Activated gamma-delta T cell (primary cell): ENCODE measurements at places on chromosomes 3 and 15.

- no peak for DNase-seq
Measured at GRCh38 chr3:146517684-146518435, 26.5 kb downstream of the PLSCR1 start.

DNA sequence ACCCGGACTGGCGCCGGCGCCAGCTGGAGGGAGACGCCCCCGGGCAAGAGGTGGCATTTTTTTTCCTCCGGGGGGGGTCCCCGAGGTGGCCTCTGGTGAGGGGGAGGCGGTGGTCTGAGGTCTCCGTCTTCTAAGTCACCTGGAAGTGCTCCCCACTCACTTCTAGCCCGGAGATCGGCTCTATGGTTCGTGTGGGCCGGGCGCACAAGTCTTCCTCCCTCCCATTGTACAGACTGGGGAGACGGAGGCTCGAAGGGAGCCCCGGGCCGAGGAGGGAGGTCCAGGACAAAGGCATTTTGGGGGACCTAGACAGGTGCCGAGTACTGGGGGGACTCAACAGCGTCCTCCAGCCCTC lies 4.4 kb downstream of the GATA2 start:
- DNase-seq: no peak

DNA sequence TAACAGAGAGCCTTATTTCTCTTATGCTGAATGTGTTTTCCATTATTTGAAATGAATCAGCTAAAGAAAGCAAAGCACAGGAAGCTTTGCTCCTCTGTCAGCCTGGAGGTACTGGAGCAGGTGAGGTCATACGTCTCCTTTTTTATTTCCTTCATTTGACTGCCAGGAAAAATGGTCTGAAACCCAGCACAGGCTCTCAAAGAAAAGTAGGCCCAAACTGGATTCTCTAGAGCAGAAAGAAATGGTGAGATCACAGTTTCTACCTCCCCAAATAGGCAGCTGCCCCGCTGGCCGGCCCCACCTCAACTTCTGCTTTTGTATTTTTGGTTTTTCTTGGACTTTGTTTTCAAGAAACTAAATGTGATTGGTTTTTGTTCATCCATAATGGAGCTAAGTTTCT lies 95.1 kb downstream of the RPL39L start:
- no peak for DNase-seq

DNA sequence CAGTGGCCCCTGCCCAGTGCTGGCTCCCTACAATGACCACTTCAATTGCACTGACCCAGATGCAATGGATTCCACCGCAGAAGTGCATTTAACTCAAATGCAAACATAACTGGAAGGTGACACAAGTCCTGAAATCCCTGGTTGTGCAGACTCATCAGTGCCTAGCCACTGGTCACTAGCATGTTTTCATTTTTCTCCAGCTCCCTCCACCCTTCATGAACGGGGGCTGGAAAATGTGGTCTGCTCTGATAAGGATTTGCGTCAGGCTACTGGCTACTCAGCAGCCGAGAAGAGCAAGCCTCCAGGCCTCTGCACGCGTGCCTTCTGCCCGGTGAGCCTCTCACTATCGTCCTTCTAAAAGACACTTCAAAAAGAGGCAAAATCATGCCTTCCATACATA lies 27.4 kb upstream of the FURIN start:
- DNase-seq: no peak

- DNase-seq: no peak
Measured at GRCh38 chr15:67927501-67928168, 87.8 kb upstream of the RNU6-1 start.

- no peak for DNase-seq
Measured at GRCh38 chr15:101500865-101501551, 11.5 kb upstream of the PCSK6 start.

DNA sequence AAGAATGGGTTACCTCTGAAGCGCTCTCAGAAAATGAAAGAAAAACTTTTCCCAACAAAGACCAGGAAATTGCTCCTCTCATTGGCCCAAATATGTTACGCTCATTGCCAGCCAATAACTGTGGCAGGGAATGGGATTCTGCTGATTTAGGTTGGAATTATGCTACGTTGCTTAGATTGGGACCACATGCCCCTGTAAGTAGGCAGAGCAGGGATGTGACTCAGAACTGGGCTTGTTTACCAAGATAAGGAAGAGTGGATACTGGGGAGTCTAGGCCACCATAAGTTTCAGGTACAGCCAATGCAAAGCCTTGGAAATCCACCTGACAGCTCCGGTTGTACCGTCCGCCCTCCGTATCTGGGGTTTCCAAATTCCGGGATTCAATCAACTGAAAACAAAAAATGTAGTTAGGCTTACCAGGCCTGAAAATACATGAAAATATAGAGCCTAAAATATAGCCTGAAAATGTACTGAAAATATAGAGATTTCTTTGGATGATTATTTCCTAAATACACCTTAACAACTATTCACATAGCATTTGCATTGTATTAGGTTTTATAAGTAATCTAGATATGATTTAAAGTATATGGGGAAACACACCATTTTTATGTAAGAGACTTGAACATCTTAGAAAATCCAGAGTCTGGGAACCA lies 1.5 kb upstream of the TCF12 start:
- DNase-seq: no peak

DNA sequence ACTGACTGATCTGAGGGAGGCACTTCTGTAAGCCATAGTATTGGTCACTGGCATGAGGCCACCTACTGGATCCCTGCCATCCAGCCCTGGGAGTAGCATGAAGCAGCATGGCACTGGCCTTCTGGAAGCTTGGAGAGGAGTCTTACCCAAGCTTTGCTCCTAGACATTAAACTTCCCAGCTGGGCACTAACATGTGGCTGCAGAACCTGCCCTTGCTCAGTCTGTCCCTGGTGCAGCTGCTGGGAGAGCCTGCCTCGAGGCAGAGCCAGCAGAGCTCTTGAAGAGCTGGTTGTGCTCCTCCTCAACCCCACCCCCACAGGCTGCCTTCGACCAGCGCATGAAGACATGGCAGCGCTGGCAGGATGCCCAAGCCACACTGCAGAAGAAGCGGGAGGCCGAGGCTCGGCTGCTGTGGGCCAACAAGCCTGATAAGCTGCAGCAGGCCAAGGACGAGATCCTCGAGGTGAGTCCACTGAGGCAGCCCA lies 17.1 kb upstream of the SNX22 start:
- no peak for DNase-seq

DNA sequence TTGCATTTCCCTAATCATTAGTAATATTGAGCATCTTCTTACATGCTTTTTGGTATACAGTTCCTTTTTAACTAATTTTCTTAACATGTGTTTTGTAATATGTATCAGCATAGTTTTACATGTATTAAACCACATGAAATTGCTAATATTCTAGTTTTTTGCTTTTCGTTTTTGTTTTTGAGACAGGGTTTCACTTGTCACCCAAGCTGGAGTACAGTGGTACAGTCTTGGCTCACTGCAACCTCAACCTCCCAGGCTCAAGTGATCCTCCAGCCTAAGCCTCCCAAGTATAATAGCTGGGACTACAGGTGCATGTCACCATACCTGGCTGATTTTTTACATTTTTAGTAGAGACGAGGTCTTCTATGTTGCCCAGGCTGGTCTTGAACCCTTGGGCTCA lies 4.4 kb upstream of the ISG20 start:
- DNase-seq: no peak

DNA sequence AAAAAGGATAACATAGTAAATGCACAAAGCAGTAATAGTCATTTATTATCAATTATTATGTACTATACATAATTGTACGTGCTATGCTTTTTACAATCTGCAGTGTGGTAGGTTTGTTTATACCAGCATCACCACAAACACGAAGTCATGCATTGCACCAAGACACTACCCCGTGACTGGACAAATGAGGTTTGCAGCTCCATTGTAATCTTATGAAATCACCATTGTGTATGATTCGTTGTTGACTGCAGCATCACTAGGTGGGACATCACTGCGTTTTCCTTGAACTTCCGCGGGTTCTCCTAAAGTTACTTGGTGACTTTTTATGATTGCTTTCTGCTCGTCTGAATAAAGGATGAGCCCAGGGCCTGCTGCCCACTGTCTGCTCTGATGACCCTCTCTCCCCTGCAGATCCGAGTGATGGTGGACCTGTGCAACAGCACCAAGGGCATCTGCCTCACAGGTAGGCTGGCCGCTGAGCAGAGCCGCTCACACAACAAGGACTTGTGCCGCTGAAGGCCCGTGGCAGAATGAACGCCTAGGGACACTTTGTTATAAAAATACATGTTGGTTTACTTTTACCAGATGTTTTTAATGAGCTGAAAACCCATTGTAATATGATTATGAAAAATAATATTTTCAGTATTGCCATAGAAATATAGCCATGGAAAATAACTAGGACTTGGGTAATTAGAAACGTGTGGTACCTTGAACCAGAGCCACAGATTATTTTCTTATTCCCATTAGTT lies 35.8 kb downstream of the GLDN start:
- no peak for DNase-seq

GRCh38 chr3:197286678-197287077 lies 11.7 kb downstream of the DLG1 start:
- DNase-seq: no peak

DNA sequence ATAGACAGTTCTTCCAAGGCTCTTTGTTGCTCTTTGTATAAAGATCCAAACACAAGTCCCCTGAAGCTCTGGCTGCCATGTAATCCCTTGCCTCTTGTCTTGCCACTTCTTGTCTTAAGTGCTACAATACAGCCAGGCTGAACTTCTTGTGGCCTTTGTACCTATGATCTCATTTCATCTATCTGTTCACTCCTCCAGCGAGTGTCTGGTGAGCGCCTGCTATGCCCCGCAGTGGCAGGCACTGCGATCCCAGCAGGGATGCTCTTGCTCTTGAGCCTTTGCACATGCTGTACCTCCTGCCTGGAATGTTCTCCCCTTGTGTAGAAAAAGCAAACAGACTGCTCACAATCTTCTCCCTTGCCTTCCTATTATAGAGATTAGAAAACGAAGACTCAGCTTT lies 81.9 kb upstream of the ADPGK start:
- DNase-seq: no peak

DNA sequence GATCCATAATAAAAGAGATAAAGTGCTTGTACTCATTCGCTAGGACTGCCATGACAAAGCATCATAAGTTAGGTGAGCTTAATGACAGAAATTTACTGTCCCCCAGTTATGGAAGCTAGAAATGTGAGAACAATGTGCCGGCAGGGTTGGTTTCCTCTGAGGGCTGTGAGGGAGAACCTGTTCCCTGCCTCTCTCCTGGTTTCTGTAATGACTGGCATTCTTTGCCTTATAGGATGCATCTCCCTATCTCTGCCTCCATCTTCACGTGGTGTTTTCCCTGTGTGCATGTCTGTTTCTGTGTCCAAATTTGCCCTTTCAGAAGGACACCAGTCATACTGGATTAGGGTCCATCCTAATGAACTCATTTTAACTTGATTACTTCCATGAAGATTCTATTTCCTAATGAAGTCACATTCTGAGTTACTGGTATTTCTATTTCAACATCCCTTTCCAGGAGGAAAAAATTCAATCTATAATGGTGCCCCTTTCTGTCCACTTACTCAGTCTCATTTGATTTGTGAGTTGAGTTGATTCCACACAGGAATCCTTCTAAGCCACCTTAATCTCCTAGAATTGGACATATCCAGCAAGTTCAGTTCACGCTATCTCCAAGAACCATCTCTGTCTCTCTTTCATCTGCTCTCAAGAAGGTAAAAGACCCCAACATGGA lies 71.2 kb upstream of the LIPC start:
- no peak for DNase-seq

DNA sequence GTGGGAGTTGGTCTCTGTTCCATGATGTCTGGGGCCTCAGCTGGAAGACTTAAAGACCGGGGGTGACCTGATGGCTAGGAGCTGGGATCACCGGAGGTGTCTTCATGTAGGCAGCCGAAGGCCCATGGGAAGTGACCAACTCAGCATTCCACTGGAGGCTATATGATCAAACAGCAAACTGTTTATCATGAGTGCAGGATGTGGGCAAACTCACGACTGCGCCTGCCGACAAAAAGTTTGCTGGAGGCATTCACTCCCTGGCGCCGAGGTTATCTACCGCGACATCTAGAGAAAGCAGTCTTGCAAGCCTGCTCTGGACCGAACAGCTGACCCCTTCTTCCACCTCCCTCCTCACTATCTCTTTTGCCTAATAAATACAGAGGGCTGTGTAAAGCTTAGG lies 62.7 kb upstream of the NR2C2 start:
- DNase-seq: no peak

GRCh38 chr3:11757441-11757875 lies 89.2 kb downstream of the TAMM41 start:
- no peak for DNase-seq

DNA sequence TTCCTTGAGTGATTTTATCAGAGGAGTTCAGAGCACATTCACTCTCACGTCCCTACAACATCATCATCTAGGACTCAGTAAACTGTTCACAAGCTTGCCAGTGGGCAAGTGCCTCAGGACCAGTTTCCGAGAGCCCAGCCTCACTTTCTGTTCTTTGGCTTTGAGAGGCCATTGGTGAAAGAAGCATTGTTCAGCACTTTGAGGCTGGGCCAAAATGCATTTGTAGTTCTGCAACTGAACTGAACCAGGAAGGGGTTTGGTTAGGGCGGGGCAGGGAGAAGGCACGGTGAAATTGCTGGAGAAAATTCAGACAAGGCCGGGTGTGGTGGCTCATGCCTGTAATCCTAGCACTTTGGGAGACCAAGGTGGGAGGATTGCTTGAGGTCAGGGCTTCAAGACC lies 222.1 kb upstream of the CHRM5 start:
- DNase-seq: no peak

DNA sequence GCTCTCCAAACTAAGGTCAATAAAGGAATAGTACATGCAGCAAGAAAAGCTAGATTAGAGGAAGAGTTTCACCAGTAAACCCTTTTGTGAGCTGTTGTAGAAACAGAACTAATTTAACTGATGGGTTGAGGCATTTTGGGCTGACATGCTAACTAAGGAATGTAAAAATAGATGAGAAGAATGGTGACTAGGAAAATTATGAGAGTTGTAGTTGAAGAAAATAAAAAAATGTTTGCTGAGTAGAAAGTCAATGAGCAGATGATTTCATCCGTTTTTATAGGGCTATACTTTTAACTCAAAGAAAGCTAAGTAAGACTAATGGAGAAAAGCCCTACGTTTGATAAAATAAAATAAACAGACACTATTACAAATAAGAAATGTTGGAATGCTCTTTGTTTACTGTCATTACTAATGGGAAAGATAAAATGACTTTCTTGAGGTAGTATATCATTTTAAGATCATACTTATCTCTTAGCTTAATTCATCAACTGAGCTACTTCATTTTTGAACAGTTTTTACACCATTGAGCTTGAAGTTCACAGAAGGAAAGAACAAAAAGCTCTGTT lies 209.4 kb upstream of the DPH6 start:
- no peak for DNase-seq
